HFFc6 (cell line): ENCODE measurements at places on chromosomes 5 and 9.
A peak's percentile ranks its signal among the peaks of the same experiment; 100 is the strongest.

DNA sequence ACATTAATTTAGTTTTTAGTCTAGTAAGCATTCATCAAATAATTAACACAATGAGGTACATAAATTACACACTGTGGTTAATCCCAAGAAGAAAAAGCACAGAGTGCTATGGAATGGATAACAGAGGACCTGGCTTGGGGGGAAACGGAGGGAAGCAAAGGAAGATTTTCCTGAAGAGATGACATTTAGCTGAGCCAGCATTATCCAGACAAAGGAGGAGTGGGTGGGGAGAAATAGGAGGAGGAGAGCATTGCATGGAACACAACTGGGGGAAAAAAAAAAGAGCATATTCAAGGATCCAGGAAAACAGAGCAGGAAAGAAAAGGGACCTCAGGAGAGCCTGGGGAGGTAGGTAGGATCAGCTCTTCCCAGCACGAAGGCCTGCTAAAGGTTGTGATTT is 170.8 kb downstream of the DNAH5 start:
- H3K27ac ChIP-seq, result no peak overlapping the region
- H3K4me3 ChIP-seq, result no peak overlapping the region
- H3K36me3 ChIP-seq, result no peaks in the 10 kb centered on the region
- H3K27me3 ChIP-seq, result peaks cover 2% of the 10 kb centered on the region
- H3K4me1 ChIP-seq, result peaks cover 13% of the 10 kb centered on the region; the same call in 1 of the 2 replicates
- no peak for DNase-seq

DNA sequence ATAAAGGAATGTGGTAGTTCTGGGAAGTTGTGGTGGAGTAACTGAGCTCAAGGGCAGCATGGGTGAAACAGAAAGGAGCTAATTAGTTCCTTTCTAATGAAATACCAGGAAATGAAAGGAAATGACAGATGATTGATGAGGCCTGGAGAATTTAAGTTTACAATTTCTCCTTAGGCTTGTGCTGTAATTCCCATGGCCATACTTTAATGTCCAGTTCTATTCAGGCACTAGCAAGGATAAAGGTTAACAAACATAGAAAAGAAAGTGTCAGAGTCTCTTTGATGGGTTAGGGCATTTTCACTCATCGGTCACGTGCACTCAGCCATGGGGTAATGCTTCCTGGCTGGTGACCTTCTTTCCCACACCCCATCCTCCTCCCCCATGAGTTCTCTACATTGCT is 70.3 kb downstream of the CTSL start:
- peaks cover 28% of the 10 kb centered on the region for H3K4me1 ChIP-seq
- no peak overlapping the region for H3K4me3 ChIP-seq
- H3K36me3 ChIP-seq, result no peaks in the 10 kb centered on the region
- peaks cover 4% of the 10 kb centered on the region for H3K27me3 ChIP-seq

DNA sequence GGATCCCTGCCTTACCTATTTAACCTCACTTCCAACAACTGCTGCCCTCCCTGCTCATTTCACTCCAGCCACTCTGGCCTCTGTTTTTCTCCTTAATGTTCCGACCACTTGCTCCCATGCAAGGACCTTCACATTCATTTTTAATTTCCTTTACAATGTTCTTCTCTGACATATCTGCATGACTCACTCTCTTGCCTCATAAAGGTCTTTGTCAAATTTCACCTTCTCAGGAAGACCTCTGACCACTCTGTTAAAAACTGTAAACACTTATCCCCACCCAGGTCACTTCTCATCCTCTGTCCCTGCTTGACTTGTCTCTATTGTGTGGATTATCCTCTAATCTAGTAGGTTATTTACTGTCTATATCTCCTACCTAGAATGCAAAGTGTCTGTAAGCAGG is 751.2 kb downstream of the BRINP1 start:
- no peak overlapping the region for H3K27ac ChIP-seq
- no peaks in the 10 kb centered on the region for H3K36me3 ChIP-seq
- DNase-seq, result no peak
- peaks cover 15% of the 10 kb centered on the region for H3K4me1 ChIP-seq
- no peaks in the 10 kb centered on the region; the same call in 1 of the 2 replicates for H3K27me3 ChIP-seq

GRCh38 chr5:83568186-83568585 is 96.6 kb downstream of the VCAN start:
- H3K4me3 ChIP-seq, result peak overlapping the region; percentile 45
- peak; percentile 83 for DNase-seq
- peak overlapping the region; percentile 27; the same call in 1 of the 2 replicates for H3K27ac ChIP-seq
- peaks cover 23% of the 10 kb centered on the region for H3K4me1 ChIP-seq
